Endodermal cell (in vitro differentiated cells): ENCODE measurements at places on chromosomes 12 and 14.
A peak's percentile ranks its signal among the peaks of the same experiment; 100 is the strongest.

DNA sequence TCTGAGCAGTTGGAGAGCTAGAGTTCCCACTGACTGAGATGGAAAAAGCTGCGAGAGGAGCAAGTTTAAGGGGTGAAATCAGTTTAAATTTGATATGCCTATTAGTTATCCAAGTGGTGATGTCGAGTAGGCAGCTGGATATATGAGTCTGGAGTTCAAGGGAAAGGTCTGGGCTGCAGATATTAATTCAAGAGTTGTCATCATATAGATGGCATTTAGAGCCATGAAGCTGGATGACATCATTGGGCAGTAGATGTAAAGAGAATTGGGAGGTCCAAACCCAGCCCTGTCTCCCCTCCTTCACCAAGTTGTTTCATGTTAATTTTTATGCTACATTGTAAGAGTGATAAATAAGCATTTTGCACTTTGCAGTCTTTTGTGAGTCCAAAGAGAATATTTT lies 898.1 kb downstream of the GALC start:
- DNase-seq, result no peak

DNA sequence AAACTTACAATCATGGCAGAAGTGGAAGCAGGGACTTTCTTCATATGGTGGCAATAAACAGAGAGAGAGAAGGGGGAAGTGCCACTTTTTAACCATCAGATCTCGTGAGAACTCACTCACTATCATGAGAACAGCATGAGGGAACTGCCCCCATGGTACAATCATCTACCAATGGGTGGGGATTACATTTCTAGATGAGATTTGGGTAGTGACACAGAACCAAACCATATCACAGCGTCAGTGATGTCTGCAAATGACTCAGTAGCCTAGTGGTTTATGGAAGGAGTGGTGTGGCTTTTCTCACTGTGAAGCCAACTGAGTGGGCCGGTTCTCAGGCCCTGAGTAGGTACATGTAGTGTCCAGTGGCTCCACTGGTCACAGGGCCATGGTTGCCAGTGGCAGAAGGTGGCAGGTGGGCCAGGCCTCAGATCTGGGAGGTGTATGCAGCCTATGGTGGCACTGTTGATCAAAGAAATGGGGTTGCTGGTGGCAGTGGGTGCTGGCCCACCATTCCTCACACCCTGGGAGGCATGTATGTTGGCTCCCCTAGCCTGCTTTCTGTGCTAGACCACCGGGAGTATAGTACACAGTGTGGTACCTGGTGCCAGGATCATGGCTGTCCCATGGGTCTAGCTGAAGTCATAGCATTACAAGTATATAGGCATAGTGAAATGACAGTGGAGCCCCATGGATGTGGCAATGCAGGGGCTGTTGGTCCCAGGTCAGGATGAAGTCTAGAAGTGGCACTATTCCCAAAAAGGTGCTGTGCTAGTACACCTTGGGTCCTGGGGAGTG lies 191.9 kb downstream of the NUBPL start:
- DNase-seq, result no peak

GRCh38 chr12:23895792-23896218 lies 53.7 kb downstream of the SOX5 start:
- DNase-seq, result peak; percentile 74

DNA sequence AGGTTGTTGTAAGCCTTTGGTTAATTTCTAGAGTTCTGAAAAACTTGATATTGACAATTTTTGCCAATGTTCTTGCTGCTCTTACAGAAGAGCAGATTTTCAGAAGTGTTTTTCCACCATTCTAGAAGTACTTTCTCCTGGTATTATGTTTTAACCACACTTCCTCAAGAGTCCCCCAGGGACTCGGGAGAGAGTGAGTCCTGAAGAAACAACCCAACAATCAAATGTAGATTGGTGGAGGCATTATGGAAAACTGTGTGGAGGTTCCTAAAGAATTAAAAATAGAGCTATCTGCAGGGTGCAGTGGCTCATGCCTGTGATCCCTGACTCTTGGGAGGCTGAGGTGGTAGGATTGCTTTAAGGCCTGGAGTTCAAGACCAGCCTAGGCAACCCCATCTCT lies 26.7 kb downstream of the OR10P1 start:
- peak; percentile 13 for DNase-seq

- DNase-seq, result no peak
These were observed 39.9 kb downstream of the ATL1 start for GRCh38 chr14:50599700-50600444.
